ENCODE measurements at places on chromosomes 2 and 18.

GRCh38 chr2:767440-767839, 90.2 kb upstream of the TMEM18 start:
- no peak for DNase-seq

- DNase-seq = no peak
These were observed 82.4 kb upstream of the ACSL3 start for GRCh38 chr2:222778400-222778799.

- peak; percentile 23 for DNase-seq
These were observed 1.0 kb upstream of the LDLRAD4 start for GRCh38 chr18:13217466-13217961.

DNA sequence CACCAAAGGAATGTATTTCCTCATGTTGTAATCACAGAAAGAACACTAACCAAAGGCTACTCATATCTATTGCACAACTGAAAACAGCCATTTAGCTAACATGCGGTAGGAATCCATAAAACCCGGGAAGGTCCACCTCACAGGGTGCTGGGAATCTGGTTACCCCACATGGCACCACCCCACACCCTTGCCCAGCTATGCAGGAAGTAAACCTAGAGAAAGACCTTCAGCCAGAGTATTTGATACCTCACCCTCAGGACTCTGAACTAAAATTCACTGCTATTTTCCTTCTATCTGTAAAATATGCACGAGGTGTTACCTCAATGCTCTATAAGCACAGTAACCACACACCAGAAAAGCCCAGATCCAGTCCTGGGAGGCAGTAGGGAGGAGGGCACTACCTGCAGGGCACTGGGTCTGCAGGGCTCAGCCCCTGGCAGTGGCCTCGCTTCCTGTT, 45.8 kb downstream of the PTPN2 start:
- no peak for DNase-seq

DNA sequence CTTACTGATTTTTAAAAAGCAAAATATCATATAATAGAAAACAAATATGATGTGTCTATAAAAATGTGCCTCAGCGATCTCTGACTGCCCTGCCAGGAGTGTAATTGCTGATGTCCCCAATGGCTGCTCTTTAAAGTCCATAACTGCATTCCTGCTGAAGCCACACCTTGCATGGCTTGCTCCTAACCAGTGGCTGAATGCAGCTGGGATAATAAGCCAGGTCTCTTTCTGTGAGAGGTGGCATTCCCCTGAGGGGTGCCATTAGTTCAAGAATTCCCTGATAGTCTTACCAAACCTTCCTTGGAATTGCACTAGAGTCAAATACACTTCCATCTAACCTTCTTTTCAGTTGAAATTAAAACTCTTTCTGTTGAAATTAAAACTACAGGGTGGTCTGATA, 125.8 kb upstream of the ZNF804A start:
- no peak for DNase-seq

DNA sequence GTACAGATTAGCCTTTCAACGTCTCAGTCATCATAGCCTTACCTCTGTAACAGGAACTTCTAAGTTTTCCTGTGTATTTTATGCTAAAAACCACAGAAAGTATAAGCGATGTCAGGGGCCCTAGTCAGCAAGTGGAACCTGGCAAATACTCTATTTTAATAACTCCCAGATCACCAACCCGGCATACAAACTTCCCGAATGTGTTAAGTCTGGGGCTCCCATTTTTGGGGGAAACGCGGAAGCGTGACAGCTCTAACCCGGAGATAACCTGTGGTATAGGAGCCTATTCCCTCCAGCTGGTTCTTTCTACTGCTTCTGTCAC, 574 bp downstream of the NIFK start:
- no peak for DNase-seq

GRCh38 chr2:234629596-234629995, 132.7 kb upstream of the ARL4C start:
- DNase-seq = no peak

- DNase-seq = no peak
These were observed 10.8 kb upstream of the SMAD7 start for GRCh38 chr18:48961547-48961946.

GRCh38 chr2:52112141-52112540, 1080.2 kb upstream of the NRXN1 start:
- DNase-seq = no peak

- no peak for DNase-seq
These were observed 7.5 kb downstream of the COPS8 start for GRCh38 chr2:237092920-237093781.

- DNase-seq = no peak
These were observed 60.3 kb downstream of the LONRF2 start for GRCh38 chr2:100262046-100262445.

- no peak for DNase-seq
These were observed 634.3 kb downstream of the TMEM182 start for GRCh38 chr2:103396152-103396551.

DNA sequence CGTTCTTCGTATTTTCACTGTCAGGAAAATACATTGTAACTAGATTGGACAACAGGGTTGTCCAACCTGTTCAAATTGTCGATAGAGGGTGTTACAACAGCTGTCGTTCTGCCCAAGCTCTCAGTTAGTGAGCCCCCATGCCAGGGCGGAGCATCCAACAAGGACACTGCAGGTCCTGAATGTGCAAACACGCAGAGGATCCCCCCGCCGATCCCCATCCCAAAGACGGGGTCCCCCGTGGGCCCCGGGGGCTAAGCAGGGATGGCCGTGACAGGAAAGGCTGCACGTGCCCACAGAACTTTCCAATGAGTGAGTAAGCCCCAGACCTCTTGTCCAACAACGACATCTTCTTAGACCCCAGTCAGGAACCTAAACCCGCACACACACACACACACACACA, 140.8 kb downstream of the PXDN start:
- DNase-seq = no peak

- no peak for DNase-seq
These were observed 6.6 kb downstream of the ARHGAP25 start for GRCh38 chr2:68741238-68741637.

DNA sequence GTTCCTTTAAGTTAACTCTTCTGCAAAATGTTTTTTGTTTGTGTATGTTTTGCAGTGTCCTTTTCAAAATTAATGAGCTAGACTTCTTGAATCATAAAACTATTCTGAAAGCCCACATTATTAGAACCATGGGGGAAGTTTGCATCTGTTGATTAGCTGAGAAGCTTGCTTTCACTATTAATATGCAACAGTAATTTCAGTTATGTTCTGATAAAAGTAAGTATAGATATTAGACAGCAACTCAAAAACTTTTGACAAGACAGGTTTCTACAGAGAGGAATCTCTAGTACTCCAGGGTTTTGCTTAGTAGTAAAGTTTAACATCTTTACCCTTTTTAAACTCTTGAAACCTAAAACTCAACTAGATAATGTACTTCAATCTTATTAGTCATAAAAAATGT, 147.8 kb downstream of the UBE2E3 start:
- no peak for DNase-seq

DNA sequence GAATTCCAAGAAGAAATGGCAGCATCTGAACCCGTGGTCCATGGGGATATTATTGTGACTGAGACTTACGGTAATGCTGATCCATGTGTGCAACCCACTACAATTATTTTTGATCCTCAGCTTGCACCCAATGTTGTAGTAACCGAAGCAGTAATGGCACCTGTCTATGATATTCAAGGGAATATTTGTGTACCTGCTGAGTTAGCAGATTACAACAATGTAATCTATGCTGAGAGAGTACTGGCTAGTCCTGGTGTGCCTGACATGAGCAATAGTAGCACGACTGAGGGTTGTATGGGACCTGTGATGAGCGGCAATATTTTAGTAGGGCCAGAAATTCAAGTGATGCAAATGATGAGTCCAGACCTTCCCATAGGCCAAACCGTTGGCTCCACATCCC, 34.4 kb upstream of the DSG3 start:
- DNase-seq = no peak

GRCh38 chr2:164711766-164712138, 90.5 kb upstream of the GRB14 start:
- DNase-seq = no peak

DNA sequence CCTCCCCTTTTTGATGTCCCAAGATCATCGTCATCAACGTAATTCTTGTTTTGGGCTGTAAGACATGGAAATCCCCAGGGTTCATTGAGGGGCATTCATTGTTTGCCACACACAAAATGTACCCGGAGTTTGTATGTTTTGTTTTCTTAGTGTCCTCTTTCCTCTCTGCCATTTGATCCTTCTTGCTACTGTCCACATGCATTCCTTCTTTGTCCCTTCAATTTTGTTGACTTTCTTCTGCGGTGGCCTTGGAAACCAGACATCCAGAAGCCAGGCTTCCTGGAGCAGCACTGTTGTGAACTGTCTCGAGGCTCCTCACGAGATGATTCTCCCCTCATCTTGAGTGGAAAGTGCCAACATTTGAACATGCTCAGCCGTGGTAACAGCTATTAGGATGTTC, 24.8 kb downstream of the IGFBP2 start:
- DNase-seq = no peak

- DNase-seq = no peak
These were observed 32.4 kb downstream of the ORC2 start for GRCh38 chr2:200930947-200931626.

- no peak for DNase-seq
These were observed 130.7 kb upstream of the KLF7 start for GRCh38 chr2:207296265-207296948.

DNA sequence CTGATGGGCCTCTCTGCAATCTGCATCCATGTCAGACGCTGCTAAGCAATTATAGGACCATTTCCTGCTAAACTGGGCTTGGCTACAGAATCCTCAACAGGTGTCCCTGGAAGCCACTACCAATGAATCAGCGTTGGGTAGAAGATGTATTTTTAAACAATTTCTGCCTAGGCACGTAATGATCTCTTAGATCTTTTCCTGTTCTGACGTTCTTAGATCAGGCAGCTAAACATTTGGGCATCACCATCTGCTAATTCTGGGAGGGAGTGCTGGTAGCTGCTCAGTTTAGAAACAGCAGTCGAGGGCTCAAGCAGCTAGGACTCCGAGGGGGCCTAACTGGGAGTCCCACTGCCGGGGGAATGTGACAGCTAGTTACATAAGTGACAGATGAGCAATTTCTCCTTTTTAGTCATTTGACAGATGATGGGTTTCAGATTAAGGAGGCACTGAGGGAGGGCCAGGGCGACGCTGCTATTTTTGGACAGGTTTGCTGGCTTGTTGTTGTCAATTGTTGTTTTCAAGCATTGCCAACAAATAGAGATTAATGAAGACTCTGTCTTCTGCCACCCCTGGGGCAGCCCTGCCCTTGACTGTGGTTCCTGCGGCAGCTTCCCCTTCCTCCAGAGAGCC, 92.7 kb downstream of the MRO start:
- no peak for DNase-seq

GRCh38 chr2:58051445-58051844, 4.8 kb downstream of the VRK2 start:
- DNase-seq = no peak

DNA sequence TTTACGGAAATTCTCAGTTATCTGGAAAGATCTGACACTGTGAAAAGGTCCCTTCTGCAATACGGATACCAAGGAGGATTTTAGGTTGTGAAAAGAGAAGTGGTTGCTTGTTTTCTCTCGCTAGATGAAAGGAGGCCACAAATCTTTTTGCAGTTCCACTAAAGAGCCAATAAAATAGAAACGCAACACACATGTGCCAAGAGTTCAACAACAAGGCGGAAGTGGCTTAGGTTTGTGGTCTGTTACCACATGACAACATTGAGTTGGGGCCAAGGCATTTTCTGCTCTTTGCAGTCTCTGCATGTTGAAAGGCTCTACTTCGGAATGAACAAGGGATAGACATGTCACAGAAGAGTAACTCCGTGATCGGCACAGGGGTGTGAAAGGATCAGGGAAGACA, 115.7 kb upstream of the OSR1 start:
- DNase-seq = no peak

DNA sequence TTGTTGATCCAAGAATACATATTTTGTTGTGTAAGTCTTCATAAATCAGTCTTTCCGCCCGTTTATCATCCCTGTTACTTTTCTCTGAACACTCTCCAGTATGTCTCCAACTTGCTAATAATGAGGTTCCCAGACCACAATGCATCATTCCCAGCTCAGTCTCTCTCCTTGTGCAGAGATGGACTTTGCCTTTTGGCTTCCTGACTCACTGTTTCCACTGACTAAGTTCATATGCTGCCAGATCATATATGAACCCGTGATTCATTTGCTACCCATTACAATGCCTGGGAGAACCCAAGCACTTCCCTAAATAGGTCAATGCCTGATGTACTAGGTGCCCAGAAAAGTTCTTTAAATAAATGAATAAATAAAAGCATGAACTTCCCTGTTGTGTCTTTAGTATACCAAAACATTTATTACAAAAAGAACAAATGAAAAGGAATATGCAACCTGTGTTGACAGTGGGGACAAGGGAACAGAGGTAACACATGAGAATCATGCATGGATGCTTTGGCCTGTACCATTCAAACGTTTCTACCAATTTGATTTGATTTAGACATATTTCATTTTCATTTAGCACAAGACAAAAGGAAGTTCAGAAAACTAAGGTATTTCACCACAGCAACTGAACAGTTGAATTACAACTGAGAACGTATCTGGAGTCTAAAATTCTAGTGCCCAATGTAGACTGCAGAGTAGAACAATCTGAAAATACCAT, 215.4 kb upstream of the HNRNPA3 start:
- DNase-seq = no peak

DNA sequence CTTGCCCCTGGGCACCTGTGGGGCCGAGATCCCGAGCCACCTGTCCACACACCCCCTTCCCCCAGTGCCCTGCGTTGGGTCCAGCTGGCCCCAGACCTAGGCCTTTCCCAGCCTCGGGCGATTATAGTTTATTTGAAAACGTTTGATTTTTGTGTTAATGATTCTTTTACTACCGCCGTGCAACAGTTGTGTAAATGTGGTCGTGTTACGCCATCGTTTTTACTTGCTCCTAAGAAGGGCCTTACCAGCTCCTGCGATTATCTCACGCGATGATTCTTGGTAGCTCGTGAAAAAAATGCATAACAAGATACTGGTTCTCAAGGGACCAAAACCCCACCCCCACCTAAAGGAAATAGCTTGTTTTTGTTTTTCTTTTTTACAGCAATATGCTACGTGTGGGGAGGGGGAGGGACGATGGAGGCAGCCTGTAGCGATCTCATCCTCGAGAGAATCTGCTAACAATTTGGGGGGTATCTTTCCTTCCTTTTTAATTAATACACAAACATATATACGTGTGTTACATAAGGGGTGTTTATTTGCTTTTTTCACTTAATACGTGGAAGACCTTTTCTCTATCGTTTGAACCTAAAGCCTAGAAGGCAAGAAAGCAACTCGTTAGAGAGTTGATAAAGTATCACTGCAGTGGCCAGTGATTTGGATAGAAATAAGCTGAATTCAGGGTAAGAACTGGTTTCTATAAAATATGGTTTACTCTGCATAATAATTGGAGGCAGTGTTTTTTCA, 1.0 kb downstream of the ZDBF2 start:
- peak; percentile 14 for DNase-seq

GRCh38 chr2:168642873-168643272, 159.6 kb upstream of the NOSTRIN start:
- DNase-seq = no peak

DNA sequence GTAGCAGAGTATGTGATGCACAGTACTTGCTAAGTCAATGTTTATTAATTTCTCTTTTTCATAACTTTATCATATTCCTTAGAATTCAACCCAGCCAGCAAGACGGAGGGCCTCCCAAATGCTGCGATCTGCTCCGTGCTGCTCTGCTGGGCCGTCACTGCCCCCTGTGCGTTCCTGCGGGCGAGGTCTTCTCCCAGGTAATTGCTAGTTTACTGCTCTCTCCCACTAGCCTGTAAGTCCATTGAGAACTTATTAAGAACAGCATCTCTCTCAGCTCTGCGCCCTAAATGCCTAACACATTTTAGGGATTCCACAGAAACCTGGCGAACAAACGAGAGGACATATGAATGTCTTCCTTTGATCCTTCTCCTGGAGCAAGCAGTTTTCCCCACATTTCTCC, 153.6 kb upstream of the ARHGAP28 start:
- DNase-seq = no peak

Measured in NCI-H1436 (cell line).